ENCODE measurements at places on chromosomes 6 and 20.

DNA sequence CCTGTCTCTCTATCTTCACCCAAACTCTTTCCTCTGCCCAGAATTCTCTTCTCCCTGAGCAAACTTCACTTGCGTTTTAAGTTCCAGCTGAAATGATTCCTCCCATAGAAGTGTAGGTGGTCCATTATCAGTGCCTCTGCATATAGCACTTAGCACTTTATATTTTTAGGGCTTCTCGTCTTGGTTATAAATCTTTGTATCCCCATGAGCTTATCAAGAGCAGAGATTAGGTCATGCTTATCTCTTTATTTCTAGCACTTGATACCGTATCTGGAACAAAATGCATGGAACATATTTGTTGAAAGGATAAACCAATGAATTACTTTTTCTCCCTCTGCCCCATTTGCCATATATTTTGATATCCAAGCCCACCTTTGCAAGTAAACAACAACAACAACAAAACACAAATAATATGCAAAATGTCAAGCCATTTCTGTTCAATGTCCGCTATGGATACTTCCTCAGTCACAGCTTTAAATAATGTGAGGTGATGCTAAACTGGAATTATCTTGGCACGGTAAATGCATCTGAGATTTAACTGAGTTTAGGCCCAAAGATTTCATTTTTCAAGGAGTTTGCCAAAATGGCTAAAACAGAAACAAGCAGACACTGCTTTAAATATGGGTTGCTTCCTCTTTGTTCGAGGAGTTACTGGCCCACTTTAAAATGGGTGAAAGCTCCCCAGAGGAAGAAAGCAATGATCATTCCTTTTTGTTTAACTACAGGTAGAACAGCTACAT, 106.2 kb upstream of the STMND1 start:
- DNase-seq = no peak

DNA sequence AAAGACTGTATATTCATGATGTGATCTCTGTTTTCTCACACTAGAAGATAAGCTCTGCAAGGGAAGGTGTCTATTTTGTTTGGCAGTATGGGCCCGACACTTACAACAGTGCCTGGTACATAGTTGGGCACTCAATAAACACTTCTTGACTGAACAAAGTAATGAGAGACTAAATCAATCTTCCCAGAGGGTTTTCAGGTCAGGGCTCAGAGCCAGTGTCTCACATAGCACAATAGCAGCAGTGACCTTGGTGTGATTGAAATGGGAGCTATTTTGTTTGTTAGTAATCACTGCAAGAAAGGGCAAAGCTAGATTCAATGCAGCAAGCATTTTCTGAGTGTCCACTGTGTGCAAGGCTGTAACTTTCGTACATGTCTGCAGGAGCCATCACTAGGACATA, 26.4 kb upstream of the GCM1 start:
- no peak for DNase-seq

DNA sequence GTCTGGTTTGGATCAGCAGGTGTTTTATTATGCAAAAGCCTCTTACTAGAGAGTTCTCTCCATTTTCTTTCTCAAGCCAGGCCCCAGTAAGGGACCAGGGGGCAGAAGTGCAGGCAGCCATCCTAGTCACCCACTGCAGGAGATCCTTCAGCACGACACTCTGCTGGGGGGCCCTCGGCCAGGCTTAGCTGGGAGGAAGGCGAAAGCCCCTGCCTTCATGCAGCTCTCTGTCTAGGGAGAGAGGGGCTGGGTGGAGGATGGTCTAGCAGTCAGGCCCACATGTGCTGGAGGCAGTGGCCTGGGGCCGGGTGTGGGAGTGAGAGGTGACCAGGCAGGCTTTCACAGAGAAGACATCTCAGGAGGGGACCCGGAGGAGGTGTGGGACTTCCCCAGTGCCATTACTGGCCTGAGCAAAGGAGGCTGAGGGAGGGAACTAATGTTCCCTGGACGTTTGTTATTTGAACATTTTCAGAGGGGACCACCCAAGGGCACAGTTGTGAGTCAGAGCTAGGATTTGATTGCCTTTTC, 33.5 kb upstream of the VSTM2L start:
- DNase-seq = no peak

GRCh38 chr6:164152611-164153010, 738.1 kb downstream of the QKI start:
- DNase-seq = no peak

DNA sequence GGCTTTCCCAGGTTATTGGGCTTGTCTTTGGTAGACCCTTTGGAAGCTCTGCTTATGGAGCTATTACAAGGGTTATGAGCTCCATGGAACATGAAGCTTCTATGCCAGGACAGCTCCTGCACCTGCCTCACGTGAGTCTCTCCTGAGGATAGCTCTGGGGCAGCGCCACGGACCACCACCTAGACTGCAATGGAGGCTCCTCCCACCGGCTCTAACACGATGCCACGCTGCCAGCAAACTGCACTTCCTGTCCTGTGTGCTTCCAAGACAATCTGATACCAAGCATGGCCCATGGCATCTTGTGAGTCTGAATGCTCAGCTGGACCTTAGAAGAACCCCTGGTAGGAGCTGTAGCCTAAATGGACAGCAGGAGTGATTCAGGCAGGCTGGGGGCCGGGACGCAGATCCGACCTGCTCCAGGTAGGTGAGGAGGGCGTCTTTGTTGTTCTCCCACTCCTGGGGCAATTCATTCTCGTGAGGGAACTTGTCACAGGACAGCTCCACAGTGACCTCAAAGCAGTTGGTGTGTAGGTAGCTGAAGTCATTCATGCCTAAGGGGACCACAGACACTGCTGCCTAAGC, 5.5 kb downstream of the CPXM1 start:
- no peak for DNase-seq

- DNase-seq = no peak
Measured at GRCh38 chr20:61918548-61918947, 147.1 kb downstream of the TAF4 start.

DNA sequence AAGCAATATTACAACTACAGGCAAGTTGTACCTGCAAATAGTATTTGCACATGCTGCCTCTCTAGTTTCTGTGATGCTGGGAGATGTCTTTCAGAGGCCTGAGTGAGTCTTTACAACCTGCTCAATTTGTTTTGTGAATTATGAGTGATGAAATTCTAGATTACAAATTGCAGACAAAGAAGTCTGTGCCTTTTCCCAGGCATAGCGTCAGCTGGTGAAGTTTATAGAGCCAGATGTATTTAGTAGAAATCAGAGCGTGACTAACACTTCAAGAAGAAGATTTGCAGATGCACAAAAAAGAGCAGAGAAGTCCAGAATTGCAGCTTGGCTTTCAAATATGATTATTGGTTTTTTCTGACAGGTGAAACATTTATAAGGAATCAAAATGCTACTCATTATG, 289.9 kb downstream of the PLCB1 start:
- DNase-seq = no peak

DNA sequence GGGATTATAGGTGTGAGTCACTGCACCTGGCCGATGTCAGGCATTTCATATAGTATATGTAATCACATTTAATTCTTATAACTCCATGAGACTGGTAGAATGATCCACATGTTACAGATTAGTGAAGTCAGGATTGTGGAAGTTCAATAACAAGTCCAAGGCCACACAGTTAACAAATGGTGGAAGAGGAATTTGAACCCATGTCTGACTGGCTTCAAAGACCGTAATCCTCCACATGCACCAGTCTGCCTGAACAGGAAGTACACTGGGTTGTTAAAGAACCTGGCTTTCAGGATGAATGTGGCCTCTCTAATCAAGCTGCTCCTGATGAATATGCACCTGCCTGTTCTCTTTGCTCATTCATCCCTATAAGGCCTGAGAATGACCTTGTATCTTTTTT, 122.0 kb upstream of the HDAC2 start:
- DNase-seq = no peak

DNA sequence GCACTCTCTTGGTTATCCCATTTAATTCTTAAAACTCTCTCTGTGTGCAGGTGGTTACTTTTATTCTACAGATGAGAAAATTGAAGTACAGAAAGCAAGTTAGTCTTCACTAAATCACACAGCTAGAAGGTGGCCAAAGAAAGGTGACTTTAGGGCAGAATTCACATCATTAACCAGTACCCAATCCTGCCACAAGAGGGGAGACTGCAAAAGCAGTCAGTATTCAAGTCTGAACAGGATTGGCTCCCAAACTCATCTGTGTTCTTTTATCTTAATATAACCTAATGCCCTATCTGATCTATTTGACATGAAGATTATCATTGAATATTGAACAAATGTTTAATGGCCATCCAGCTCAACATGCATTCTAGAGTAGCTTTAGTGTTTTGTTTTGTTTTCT, 225.3 kb upstream of the FAM83B start:
- no peak for DNase-seq

- no peak for DNase-seq
Measured at GRCh38 chr6:114650891-114651290, 308.1 kb upstream of the HS3ST5 start.

- DNase-seq = no peak
Measured at GRCh38 chr6:109768485-109768884, 77.4 kb downstream of the FIG4 start.

- no peak for DNase-seq
Measured at GRCh38 chr6:106490030-106490429, 129.5 kb downstream of the CRYBG1 start.

GRCh38 chr6:130811932-130812331, 15.3 kb upstream of the SMLR1 start:
- DNase-seq = no peak

- DNase-seq = no peak
Measured at GRCh38 chr6:35181933-35182612, 31.7 kb upstream of the SCUBE3 start.

DNA sequence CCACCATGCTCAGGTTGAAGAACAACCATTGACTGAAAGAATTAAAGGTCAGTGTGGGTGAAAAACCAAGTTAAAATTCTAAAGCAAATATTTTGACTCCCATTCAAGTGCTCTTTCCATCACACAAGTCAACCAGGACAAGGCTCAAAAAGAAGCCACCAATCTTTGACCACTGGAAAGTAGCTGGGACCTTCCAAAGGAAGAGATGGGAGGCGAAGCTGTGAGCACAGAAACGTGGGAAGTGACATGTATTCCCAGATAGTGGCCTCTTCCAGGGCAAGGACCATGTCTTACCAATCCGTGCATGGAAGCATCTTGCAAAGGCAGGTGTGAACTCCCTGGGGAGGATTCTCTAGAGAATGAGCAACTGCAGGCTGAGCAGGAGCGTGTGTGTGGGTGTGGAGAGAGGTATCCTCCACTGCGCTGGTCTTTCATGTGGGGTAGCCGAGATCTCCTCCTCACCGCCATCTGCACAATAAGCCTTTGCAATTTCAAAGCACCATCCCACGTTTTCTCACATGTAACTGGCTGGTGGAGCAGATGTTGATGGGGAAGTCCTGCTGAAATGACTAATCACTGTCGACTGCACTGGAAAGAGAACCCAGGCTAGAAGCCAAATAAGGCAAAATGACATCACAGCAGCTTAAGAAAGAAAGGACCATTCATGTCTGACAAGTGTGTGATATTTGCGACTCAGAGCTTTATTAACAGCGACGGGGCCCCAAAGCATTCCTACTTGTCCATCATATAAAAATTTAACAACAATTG, 189.4 kb upstream of the RREB1 start:
- DNase-seq = peak; percentile 28

DNA sequence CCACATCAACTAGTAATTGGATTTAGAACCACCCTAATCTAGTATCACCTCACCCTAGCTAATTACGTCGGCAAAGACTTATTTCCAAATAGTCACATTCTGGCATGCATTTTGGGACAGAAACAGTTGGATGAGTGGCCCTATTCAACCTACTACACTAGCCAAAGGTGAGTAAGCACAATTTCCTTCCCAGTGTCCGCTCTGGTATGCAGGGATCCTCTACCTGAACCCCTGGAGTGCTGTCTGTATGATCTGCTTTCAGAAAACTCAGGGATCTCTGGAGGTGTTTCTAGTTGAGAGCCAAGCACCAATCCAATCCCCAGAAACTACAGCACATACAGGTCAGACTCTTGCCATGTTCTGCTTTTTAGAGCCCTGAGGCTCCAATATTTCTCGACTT, 717.4 kb upstream of the MANEA start:
- DNase-seq = no peak

- no peak for DNase-seq
Measured at GRCh38 chr6:82569022-82569421, 205.4 kb downstream of the TPBG start.

GRCh38 chr6:80523010-80523409, 416.5 kb downstream of the BCKDHB start:
- no peak for DNase-seq

DNA sequence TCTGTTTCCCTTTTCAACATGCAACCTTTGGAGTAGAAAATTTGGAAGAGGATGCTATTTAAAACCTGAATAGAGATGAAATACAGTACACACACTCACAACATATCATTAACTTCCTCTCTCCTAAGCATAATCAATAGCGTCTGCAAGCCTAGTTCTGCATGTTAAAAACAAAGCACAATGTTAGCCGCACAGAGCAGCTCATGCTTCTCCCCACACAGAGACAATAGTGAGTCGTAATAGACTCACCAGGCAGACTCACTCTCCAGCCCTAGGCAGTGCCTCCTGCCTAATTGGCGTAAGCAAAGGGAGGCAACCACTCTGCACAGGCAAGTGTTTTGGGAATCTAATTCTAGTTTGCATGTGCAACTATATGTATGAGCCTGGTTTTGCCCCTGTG, 45.8 kb upstream of the ARID1B start:
- peak; percentile 7 for DNase-seq

Measured in COLO829 (cell line).